CD4-positive, alpha-beta T cell treated with Interleukin-4 for 1 hour (primary cell): ENCODE measurements at places on chromosomes 6 and 20.

GRCh38 chr6:130150906-130151305, 71.8 kb downstream of the SAMD3 start:
- DNase-seq = no peak

DNA sequence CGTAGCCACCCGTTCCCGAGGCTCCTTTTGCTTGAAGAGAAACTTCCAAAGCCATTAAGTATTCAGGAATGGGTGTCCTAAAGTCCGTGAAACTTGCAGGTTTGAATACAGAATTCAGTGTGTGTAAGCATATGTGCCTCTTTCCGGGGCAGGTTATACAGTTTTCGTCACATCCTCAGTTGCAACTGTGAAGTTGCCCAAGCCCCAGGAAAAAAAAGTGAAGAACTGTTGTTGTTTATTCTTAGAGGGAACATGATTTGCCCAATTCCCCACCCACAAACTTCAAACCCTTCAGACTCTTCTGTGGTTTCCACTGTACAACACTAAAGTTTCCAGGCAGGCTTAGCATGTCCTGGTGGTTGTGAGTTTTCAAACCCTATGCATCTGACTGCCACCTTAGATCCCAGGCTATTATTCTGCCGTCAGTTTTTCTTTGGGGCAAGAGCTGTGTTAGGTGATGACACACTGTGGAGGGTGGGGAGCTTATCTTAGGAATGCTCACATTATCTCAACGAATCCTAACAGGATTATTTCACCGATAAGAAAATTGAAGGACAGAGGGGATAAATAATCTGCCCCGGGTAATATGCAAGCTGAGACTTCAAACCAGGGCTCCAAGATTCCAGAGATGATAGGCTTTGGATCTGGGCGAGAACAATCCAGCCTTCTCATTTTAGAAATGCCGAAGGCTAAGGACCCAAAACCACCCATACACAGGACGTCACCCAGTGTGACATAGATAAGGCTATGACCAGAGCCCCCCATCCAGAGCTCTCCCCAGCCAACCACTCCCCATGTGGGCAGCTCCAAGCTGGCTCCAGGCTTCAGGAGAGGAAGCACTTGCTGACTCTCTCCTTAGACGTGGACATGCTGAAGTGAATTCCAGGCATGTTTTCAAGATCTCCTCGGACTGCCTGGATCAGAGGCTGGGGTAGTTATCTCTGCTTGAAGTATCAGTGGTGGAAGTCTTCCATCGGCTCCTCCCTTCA, 81.7 kb upstream of the AFDN start:
- no peak for DNase-seq

- DNase-seq = no peak
These were observed 19.1 kb upstream of the AAR2 start for GRCh38 chr20:36217226-36217625.

DNA sequence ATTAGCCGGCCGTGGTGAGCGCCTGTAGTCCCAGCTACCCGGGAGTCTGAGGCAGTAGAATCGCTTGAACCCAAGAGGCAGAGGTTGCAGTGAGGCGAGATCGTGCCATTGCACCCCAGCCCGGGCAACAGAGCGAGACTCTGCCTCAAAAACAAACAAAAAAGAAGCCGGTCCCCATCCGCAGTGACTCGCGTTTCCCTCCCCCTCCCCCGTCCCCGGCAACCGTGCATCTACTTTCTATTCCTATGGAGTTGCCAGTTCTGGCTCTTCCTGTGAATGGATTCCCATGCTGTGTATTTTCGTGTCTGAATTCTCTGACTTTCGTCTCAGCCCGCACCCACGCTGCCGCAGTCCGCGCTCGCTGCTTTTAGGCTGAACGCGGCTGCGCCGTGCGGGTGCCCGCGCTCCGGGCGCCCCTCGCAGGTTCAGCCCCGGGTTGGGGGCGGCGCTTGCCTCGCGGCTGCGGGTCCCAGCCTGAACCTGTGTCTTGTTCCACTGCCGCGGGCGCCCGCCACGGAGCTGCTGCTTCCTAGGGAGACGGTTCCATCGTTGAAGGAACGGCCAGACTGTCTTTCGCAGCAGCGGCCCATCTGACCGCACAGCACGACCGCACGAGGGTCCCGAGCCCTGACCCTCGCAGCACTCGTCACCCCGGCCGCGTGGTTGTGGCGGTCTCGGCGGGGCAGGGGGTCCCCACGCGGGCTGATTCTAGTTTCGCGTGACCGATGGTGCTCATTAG, 1.1 kb upstream of the MRGBP start:
- DNase-seq = peak; percentile 56

GRCh38 chr6:98975421-98975820, 27.7 kb upstream of the FBXL4 start:
- no peak for DNase-seq

DNA sequence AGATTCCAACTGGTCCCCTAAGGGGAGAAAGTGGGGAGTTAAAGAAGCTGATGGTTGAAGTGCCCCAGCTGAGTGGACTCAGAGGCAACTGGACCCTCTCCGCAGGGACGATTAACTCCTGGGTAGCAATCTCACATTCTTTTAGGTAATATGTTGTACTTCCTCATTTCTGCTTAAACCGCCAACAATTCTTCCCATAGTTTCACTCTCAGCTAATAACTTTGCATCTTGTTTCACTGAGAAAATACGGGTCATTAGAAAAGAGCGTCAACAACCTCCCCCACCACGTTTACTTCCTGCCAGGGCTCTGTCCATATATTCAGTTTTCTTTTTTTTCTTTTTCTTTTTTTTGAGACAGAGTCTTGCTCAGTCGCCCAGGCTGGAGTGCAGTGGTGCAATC, 39.5 kb upstream of the CHD6 start:
- DNase-seq = no peak

DNA sequence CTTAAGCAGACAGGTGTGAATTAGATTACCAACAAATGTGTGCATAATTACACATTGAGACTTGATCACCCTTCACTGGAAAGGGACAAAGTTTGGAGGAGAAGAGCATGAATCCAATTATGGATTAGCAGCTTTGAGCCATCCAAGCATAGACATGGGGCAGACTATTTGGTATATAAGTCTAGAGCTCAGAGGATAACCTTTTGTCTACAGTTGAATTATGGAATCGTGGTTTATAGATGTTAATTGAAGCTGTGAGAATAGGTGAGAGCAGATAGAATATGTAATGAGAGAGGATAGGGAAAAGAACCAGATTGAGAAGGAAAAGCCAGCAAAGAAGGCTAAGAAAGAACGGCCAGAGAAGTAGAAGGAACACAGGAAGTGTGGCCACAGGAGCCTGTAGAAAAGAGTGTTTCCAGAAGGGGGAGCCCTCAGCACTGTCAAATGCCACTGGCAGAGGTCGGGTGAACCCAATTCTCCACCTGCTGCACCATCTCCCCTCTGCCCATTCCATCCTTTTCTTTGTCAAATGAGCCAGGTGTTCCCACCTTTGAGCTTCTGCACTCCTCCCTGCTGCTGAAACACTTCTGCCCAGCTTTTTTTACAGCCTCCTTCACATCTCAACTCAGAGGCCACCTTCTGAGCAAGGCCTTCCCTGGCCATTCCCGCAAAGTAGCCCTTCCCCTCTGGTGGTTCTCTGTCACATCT, 7.3 kb downstream of the DNTTIP1 start:
- peak; percentile 66 for DNase-seq

- DNase-seq = no peak
These were observed 49.3 kb downstream of the EZR start for GRCh38 chr6:158769771-158770432.

DNA sequence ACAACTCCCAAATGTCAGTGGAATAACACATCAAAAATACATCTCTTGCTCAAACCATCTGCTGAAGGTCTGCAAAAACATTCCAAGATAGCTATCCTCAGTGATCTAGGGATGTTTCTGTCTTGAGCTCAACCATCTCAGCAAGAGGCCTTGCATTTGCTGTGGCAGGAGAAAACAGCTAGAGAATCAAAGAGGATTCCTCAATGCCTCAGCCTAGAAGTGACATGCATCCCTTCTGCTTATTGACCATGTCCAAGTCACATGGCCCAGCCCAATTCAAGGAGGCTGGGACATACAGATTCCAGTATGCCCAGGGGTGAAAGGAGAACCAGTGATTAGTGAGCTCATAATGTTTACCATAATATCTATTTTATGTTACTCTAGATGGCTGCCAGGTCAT, 269.5 kb downstream of the PLCB1 start:
- no peak for DNase-seq

DNA sequence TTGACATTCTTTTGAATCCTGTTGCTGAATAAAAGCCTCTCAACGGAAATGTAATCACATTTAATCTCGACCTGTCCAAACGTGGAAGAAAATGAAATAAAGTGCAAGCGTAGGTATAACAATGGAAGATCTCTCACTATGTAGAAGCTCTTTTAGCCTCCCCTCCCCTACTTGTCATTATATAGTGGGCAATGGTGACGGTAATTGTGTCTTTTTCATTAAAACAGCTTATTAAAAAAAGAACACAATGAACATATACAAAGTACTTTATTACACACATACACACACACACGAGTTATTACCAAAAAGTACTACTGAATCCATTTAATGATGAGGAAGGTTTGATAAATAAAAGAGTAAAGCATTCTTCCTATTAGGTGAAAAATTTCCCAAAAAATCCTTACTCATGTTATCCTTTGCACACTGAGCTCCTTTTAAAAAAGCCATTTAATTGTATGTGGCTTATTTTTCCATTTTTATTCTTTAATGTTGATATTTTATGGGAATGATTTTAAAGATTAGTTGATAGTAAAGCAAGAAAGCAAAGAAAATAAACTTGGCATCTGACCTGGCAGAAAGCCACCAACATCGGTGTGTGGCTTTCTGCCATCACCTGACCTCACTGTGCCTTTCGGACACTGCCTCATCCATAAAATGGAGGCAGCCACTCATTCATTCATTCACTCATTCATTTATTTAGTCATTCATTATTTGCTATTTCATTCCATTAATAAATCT, 493 bp upstream of the SGK1 start:
- no peak for DNase-seq

DNA sequence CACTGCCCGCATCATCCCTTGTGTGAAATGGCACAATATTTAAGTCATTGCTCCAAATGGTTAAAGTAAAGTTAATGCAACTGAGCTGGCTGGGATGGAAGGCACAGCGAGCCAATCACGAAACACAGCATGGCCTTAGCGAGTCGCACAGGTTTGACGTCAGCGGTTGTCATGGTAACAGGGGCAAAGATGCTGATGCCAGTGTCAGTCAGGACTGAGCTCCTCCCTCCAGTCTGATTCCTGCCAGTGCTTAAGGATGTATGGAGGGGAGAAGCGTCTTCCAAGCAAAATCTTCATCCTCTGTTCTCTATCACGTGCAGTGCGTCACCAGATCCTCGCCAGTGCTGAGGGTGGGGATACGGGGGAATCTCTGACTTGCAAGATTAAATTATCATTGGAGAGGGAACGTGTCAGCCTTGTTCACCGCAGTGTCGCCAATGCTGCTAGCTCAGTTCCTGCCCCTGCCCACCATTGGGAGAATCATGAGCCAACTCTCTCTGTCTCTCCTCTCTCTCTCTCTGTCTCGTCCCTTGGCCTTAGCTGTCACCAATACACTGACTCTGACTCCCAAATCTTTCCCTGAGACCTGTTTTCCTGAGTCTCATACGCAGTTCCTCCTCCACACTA, 24.5 kb downstream of the TSPYL4 start:
- no peak for DNase-seq

DNA sequence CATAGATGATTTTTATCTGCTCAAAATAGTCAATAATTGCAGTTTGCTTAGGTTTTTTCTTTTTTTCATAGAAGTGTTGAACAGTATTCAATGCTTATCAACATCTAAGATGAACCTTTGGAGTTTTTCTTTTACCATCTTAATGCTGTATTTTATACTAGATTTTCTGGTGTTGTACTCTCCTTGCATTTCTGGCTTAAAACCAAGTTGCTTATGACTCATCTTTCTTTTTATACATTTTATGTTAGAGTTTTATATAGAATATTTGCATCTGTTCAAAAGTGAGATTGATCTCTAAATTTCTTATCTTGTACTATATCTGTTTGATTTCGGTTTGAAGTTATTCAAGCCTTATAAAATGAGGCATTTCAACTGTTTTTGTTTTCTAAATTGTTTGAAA, 232.5 kb downstream of the RFPL4B start:
- no peak for DNase-seq

DNA sequence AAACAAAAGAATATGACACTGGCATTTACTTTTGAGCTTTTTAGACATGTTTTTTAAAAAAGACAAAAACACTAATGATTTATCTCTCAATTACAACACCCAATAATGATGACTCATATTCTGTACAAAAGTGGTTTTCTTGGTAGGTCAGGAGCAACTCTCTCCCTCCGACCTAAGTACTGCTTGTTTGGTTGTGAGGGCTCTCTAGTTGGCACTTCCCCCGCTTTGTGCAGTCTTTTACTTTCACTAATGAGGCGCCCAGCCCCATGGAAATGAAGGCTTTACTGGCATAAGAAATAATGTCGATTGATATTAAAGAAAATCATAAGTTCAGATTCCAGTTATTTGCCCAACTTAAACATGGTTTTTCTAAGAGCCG, 1.3 kb downstream of the KPNA5 start:
- DNase-seq = peak; percentile 63

- DNase-seq = no peak
These were observed 294.4 kb downstream of the KCNQ5 start for GRCh38 chr6:72916298-72916697.

GRCh38 chr20:63153254-63154221, 62.4 kb downstream of the YTHDF1 start:
- DNase-seq = no peak

DNA sequence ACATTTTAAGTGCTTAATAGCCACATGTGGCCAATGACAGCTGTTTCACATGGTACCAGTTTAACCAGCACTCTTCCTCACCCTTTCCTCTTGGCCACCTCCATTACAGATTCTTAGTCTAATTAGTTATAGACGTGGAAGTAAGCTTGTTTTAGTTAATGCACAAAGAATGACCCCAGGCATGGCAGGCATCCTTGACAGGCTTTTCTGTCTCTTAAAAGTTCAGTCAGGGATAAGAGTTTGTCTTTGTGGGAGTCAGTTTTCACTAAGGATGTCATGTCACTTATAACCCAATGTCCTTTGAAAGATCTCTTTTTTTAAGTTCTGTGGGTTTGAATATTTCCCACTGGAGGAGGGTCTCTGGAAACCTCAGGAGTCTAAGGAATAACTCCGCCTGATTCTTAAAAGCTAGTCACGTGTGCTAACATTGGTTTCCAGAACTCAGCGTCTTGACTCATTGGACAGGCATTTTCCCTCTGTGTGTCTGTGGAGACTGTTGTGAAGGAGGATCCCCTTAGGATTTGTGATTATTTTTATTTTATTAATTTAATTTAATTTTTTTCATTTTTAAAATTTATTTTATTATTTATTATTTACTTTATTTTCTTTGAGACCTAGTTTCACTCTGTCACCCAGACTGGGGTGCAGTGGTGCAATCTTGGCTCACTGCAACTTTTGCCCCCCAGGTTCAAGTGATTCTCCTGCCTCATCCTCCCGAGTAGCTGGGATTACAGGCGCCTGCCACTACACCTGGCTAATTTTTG, 171.4 kb downstream of the ZFAND3 start:
- no peak for DNase-seq
